ENCODE measurements at places on chromosomes 16 and 17.

GRCh38 chr16:81831722-81832126, 52.6 kb downstream of the PLCG2 start:
- no peak for DNase-seq

- DNase-seq = no peak
Observed at GRCh38 chr17:32625971-32626370, 139.2 kb downstream of the CDK5R1 start.

- no peak for DNase-seq
Observed at GRCh38 chr16:66952430-66953110, 8.5 kb upstream of the CES3 start.

GRCh38 chr16:64356267-64356666, 765.6 kb downstream of the CDH11 start:
- DNase-seq = no peak

- no peak for DNase-seq
Observed at GRCh38 chr17:57135789-57136291, 50.8 kb downstream of the AKAP1 start.

DNA sequence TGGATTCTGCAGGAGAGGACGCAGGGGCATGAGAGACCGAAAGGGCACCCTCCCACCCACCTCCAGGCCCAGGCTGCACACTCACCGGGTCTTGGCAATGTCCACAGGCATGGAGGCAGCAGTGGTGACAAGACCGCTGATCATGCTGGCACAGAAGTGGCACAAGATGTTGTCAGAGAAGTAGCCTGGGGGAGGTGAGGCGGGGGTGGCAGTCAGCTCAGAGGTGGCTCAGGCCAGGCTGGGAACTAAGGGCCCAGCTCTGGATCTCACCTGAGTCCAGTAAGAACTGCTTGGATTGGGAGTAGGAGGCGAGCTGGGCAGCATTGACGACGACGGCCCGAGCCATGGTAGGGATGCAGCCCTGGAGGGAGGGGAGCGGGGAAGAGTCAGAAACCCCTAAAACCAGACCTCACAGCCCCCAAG, 1.8 kb downstream of the SLC25A11 start:
- no peak for DNase-seq

- no peak for DNase-seq
Observed at GRCh38 chr17:79851461-79851817, 12.2 kb upstream of the CBX4 start.

GRCh38 chr17:58829172-58829637, 73.6 kb downstream of the PPM1E start:
- no peak for DNase-seq

- DNase-seq = no peak
Observed at GRCh38 chr17:38558728-38559050, 47.1 kb downstream of the SRCIN1 start.

DNA sequence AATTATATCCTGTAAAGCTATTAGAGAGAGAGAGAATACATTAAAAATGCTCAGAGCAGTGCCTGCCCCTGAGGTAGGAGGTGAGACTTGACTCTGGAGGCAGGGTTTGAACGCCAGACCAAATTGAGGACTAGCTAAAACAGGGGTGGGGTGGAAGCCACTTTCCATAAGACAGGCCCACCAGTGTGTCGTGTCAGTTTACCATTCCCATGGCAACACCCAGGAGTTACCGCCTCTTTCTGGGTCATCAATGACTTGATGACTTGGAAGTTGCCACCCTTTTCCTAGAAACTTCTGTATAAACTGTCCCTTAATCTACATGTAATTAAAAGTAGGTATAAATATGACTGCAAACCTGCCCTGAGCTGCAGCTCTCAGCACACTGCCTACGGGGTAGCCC, 32.0 kb upstream of the ABCC12 start:
- no peak for DNase-seq

DNA sequence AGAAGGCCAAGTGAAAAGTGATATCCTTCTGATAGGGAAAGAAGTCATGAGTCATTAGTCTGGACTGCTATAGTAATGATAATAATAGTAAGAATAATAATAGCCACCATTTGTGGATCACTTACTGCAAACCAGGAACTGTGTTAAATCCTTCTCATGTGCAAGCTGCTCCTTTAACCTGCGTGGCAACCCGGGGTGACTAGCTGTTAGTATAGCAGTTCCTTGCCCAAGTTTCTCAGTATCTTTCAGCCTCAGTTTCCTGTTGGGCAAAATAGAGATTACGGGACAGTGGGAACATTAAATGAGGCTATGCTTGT, 129.5 kb downstream of the CDH13 start:
- no peak for DNase-seq

DNA sequence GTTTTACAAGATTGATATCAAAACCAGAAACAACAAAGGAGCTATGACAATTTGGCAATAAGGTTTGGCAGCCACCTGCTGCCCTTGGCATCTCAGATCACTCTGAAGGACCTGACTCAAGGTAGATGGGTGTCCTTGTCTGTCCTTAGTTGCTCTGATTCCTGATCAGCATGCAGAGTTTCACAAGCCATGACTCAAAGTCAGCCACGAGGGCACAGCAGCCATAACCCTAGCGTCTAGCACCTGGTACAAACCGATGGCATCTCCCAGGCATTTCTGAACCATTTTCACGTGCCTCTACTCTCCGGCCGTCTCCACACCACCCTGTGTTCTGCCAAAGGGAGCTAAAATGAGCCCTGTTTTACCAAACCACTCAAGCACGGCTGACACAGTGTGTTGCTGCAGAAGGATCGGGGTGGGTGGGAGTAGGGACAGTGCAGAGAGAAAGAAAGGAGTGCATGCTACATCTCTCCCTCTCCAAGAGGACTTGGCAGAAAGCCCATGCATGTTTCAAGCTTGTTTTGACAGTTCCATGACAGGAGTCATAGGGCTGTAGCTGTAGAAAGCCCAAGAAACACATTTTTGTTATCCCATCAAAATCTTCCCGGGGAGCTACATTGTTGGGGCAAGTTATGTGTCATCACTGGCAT, 297.3 kb downstream of the ABCC12 start:
- no peak for DNase-seq

- no peak for DNase-seq
Observed at GRCh38 chr17:77489239-77489892, 348.6 kb downstream of the SEC14L1 start.

DNA sequence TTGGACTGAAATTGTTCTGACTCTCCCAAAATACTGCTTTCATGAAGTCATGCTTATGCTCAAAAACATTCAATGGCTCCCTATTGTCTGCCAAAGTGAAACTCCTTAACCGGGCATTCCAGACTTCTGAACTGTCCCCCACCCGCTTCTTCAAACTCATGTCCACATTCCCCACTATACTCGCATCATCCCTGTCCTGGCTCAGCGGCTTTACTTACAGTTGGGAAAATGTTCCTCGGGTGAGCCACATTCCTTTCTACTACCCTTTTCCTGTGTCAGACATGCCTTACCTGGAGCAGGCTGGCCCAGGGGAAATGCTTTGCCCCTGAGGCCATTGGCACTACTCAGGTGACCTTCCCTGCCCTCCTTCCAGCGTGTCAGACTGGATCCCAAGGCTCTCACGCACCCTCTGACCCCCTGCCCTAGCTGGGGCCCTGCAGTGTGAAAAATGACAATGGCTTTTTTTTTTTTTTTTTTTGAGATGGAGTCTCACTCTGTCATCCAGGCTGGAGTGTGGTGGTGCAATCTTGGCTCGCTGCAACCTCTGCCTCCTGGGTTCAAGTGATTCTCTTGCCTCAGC, 5.3 kb downstream of the CYGB start:
- no peak for DNase-seq

- DNase-seq = no peak
Observed at GRCh38 chr17:13575922-13576419, 25.8 kb downstream of the HS3ST3A1 start.

DNA sequence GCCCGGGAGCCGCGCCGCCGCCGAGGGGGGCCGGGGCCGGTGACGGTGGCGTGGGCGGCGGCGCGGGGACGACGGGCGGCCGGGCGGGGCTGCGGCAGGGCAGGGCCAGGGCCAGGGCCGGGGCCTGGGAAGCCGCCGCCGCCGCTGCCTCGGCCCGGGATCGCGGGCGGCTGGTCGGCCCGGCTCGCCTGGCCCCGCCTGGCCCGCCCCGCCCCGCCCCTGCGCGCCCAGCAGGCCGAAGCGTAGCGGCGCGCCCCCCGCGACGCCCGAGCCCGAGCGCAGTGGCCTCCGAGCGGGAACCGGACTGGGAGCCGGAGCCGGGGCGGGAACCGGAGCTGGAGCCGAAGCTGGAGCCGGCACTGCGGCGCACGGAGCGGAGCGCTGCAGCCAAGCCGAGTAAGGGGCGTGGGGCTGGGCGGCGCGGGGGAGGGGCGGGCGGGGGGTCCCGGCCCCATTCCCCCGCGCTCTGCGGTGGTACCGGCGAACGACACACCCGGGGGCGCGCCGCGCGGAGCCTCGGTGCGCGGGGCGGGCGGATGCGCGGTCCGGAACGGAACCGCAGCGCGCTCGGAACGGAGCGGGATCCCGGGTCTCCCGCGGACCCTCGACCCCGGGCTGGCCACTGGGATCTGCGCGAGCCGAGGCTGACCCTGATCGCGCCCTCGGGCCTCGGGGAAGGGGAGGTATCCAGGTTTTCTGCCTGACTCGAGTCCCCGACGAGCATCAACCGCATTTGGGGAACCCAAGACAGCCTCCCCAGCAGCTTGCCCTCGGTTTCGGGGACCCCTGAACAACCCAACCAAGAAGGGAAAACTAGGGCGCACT, at the start of gene BEAN1:
Gene BEAN1 (plus strand): TSS at position 260 of the 825 bp plus-strand sequence. CDS start 10,382 bp downstream, outside the sequence.
- DNase-seq = no peak

DNA sequence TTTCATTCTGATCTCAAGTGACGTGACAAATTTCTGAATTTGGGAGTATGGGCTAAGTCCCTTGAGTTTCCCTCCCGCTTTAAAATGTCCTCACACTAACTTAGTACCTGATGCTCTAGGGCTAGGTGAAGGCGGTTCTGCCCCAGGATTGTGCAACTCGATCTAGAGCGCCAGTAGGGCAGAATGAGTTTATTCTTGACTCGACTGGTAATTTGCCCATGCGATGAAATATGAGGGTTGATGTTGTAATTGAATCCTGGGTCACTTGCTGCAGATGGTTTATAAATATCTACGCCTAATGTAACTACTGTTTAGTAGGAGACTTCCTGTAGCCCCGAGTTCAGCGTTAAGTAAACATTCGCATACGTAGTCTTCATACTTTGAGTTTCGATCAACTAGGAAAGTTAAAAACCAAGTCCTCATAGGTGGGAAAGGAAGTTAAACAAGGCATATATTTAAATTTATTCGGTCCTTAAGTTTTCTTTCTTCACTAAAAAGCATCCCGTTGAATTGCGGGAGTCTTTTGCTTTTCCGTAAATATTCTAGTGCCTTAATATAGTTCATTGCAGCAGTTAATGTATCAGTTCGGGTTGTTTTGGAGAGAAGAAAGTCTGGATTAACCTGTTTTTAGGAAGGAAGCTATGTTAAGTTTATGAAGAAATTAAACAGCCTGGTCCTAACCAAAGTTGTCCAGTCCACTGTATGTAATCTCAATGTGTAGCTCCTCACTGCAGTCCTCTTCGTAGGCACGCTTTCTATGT, 1.6 kb downstream of the CTCF start:
- DNase-seq = no peak

DNA sequence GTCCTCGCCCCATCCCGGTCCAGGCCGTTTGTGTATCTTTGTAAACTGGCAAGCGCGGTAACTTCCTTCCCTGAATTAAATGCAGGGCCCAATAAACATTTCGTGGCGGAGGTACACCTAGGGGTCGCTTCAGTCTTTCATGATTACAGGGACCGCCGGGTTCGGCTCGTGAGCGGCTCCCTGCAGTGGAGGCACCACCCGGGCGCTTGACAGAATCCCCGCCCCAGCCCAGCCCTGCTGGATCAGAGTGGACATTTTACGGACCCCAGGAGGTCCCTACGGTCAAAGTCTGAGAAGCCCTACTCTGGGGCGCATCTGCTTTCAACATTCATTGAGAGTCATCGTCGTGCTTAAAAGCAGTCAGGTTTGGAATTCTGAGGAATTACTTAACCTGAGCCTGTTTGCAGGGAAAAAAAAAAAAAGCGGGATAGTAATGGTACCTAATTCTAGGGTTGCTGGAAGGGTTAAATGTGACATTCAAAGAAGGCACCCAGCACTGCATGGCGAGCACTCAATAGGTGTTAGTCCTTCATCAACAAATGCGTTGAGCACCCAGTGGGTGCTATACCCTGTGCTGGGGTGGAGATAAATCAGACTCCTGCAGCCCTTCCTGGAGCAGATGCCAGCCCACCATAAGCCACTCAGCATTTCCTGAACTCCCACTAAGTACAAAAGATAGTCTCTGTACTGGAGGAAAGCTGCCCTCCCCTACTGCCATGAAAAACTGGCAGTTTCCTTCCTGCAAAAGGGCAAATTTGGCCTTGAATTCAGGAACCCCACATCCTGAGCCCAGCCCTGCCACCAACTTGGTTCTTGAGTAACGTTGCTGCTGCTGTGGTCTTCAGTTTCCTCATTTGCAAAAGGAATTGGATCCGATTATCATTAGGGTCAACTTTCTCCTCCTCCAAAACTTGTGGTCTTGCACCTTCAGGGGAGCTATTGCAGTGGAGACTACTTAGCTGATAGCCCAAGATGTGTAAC, 658 bp upstream of the DUSP3 start:
- no peak for DNase-seq

DNA sequence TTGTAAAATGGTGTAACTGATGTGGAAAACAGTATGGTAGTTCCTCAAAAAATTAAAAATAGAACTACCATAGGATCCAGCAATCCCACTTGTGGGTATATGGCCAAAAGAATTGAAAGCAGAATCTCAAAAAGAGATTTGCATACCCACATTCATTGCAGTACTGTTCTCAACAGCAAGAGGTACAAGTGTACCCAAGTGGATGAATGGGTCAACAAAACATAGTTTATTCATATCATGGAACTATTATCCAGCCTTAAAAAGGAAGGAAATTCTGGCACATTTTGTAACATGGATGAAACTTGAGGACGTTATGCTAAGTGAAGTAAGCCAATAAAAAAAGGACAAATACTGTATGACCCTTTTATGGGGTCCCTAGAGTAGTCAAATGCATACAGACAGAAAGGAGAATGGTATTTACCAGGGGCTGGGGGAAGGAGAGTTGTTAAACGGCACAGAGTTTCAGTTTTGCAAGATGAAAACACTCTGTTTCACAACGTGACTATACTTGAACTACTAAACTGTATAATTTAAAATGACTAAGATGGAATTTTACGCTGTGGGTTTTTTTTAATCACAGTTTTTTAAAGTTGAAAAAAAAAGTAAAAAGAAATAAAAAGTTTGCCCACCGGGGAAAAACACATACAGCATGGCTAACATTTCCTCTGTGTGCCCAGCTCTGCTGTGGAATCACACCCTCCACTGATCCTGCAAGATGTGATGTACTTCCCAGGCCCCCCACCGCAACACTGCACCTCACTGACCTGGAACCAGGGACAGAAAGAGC, 6.1 kb downstream of the TVP23A start:
- DNase-seq = no peak

- DNase-seq = no peak
Observed at GRCh38 chr17:8580952-8581658, 49.4 kb downstream of the MYH10 start.

- no peak for DNase-seq
Observed at GRCh38 chr17:73285603-73285908, 23.9 kb upstream of the CPSF4L start.

GRCh38 chr17:55407641-55408566, 13.7 kb downstream of the MMD start:
- no peak for DNase-seq

- no peak for DNase-seq
Observed at GRCh38 chr17:1197781-1198490, 18.2 kb upstream of the ABR start.

Measured in Panc1 (cell line).